ENCODE measurements at places on chromosomes 12 and 14.

- no peak for DNase-seq
Measured at GRCh38 chr12:131683266-131684014, 27.4 kb upstream of the SFSWAP start.

DNA sequence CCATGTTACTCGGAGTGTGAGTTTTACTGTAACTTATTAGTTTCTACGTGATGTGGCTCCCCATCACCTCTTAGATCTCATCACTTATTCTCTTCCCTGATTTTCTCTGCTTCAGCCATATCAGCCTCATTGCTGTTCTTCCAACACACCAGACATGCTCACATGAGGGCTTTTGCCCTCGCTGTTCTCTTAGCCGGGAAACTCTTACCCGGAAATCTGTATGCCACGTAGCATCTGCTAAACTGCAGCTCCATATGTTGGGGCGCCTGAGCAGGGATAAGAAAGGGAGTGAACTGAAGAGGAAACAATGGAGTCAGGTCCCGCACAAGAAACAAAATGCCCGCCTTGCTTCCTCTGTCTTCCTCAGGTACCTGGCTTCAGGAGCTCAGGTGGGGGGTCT is 16.6 kb downstream of the SMUG1 start:
- no peak for DNase-seq

- DNase-seq, result no peak
Measured at GRCh38 chr14:31843361-31844091, 233.6 kb upstream of the ARHGAP5 start.

DNA sequence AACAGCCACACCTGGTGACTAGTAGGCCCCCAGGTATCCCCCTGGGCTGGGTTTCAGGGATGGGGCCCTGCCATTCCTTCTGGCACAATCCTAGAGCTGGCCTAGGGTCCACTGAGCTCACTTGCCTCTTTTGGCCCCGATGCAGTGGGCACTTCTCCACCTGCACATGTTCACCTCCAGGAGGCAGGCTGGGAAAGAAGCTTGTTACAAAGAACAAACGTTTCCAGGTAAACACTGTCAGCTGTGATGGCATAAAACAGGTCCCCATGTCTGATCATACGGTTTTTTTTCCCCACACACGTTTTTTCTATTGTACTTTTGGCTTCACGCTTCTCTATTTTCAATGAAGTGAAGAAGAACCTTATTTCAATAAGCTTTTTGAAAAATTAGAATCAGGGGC is 15.8 kb upstream of the HVCN1 start:
- DNase-seq, result no peak

GRCh38 chr14:24815543-24815942 is 181.6 kb upstream of the GZMB start:
- no peak for DNase-seq

DNA sequence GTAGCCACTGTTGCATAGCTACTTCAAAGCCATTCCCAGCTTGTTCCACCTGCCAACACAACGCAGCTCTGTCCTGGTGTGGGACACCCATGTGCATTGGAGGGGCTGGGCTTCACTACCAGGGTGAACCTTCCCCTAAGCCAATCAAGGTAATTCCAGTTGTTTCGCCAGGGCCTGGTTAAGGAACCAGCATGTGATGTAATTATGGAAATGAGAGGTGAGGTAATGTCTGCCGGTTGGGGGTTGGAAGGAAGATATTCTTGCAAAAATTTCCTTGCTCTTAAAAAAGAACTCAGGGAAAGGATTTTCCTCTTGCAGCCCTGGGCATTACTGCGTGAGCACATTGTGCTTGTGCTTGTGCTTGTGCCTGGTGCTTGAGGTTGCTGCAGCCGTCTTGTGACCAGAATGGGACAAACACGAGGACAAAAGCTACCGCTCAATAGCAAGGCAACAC is 14.9 kb downstream of the TUBA1C start:
- no peak for DNase-seq

GRCh38 chr14:46820291-46820690 is 168.7 kb upstream of the RPL10L start:
- no peak for DNase-seq

- DNase-seq, result no peak
Measured at GRCh38 chr12:52436000-52436827, 2.0 kb upstream of the KRT75 start.

- no peak for DNase-seq
Measured at GRCh38 chr14:31251028-31251958, 43.7 kb upstream of the HECTD1 start.

DNA sequence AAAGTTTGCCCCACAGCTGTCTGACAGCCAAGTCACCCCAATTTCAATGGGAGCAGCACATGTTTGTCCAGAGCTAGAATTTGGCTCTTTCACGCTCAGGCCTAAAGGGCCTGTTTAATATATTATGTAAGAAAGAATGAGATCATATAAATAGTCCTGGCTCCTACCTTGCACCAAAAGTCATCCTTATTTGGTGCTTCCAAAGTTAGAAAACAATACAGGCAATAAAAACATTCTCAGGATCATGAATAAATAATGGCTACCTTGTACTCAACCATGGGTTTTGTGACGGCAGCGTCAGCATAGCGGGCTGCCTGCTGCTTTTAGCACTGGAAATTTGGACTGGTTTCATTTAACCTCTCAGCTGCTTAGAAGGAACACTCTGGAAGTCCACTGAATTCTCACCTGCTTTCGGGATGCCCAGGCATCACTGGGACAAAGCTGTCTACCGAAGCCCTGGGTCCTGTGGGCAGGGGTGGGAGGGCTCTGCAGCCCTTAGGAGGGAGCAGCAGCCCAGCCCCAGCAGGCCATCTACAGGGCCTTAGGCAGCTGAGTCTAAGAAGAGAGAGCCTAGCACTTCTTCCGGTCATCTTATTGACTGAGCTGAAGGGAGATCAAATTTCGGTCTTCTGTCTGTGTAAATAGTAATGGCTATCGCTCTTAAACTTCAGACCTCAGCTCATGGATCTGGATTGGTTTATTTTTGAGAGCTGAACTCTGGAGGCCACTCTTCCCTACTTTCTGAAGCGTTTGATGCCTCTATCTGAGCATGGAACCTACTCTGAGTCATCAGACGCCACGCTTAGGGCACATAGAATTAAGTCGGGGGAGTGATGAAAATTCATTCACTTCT is 106.5 kb downstream of the SAMD4A start:
- DNase-seq, result no peak

DNA sequence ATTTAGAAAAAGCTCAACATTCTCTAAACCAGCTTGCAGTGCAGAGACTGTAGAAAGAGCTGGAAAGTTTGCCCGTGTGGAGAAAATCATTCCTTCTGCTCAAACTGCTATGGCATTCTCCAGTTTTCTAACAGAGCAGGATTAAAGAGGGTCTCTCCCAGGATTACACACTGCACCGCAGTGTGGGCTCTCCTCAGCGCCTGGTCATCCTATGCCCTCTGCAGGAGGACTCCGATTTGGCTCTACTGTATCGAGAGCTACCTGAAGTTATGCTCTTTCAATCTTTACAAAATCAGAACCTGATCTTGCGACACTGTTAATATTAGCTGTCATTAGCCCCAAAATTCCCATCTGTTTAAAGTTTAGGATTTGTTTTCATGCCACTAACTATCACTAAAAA is 33.0 kb downstream of the BHLHE41 start:
- no peak for DNase-seq

DNA sequence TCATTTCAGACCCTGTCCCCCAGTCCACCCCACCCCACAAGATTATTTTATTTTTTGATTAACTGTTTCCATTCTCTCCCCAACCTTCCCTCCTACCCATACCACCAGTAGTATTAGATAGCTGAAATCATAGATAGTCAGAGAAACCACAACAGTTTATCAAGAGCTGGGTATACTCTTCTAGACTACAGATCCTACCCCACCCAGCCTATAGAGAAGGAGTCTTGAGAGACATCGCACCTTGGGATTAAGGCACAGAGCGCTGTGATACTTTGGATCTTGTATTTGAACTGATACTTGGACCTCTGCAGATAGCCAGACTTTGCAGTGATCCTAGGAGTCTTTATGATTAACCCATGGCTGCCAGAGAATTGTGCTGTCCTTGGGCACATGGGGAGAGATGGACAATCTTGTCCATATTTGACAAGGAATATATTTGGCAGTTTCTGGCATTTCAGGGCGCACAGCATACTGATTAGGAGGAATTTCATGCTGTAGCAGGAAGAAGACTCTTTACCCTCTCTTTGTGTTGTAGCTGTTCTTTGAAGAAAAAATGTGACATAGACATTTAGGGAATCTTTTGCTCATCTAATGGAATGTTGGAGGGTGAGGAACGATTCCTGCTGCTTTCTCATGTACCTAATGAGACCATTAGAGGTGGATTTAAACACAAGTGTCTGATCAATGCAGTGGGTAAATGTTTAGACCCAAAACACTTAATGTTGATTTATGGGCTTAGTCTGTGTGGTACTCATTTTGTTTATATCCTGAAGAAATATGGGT is 982 bp downstream of the RBMS2 start:
- DNase-seq, result no peak

Data from right forelimb (tissue), 1 donor.